Smooth muscle cell of the brain vasculature (primary cell): ENCODE measurements at places on chromosomes 16 and 17.

DNA sequence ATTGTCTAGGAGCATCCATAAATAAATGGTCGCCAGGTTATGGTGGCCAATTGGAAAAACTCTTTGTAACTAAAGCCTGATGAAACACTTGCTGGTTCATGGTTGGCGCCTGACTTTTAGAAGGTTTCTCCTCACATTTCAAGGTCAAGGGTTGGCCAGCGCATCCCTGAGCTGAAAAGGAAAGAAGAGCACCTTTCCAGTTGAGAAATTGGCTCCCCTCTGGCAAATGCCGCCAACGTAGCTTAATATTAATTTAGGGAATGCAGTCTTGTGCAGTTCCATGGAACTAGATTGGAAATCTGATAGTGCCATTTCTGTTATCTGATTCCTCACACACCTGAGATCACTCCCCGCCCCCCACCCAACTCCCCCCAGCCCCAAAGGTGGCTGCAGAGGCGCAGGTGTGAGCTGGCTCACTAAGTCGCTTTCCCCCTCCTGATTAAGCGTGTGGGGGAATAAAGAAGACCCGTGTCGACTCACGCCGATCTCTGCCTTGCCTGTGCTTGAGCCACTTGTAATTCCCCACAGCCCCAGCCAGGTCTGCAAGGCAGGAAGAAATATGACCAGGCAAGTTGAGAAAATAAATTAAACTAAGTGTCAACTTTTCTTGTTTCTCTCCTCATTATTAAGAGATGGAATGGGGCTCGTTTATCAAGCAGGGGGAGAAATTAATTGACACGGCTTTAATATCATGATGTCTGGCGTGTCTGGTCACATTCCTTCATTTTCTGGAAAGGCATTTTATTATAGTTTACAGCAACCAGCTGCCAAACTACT, 157.7 kb downstream of the CCDC182 start:
- DNase-seq, result no peak

- no peak for DNase-seq
These were observed 7.2 kb downstream of the CTF1 start for GRCh38 chr16:30903596-30903995.

GRCh38 chr16:46555951-46556350, 65.2 kb downstream of the SHCBP1 start:
- no peak for DNase-seq

DNA sequence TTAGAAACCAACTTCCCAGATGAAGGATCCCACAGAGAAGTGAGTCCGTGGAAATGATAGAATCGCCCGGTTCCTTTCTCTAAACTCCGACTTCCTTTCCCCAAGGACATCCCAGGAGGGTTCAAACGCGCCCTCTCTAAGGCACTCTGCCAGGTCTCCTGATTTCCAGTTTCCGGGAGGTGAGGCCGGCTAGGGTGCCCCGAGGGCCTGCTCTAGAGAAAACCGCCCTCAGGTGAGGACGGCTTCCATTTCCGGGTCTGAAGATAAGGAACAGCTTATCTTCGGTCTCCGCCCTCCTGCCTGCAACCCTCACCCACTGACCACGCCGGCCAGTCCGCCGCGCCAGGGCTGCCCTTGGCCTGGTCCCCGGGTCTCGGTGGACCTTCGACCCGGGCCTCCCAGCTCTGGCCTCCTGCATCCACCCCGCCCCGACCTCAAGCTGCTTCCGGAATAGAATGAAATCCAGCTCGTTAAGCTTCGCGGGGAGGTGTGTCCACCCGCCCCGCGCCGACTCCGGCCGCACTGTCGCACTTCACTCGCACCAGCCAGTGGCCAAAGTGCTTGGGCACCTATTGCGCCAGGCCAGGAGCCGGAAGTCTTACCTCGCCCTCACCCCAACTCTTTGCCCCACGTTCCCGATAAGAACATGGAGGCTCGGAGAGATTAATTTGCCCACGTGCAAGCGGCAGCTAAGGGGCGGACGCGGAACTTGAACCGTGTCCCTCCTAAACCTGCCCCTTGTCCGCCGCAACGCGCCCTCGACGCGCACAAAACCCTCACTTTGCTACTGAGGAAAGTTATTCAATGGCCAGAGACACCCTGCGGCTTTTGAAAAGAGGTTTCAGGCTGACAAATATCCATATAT, 836 bp upstream of the MMP15 start:
- DNase-seq, result no peak

DNA sequence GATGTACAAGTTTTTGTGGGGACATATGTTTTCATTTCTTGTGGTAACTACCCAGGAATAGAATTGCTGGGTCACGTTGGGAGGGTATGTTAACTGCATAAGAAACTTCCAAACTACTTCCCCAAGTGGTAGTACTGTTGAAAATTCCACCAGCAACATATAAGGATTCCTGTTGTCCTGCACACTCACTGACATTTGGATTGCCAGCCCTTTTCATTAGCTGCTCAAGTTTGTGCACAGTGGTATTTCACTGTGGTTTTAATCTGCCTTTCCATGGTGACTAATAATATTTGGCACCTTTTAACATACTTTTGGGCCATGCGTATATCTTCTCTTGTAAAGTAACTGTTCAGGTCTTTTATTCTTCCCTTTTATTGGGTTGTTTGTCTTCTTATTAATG, 103.3 kb downstream of the GNAO1 start:
- DNase-seq, result no peak

DNA sequence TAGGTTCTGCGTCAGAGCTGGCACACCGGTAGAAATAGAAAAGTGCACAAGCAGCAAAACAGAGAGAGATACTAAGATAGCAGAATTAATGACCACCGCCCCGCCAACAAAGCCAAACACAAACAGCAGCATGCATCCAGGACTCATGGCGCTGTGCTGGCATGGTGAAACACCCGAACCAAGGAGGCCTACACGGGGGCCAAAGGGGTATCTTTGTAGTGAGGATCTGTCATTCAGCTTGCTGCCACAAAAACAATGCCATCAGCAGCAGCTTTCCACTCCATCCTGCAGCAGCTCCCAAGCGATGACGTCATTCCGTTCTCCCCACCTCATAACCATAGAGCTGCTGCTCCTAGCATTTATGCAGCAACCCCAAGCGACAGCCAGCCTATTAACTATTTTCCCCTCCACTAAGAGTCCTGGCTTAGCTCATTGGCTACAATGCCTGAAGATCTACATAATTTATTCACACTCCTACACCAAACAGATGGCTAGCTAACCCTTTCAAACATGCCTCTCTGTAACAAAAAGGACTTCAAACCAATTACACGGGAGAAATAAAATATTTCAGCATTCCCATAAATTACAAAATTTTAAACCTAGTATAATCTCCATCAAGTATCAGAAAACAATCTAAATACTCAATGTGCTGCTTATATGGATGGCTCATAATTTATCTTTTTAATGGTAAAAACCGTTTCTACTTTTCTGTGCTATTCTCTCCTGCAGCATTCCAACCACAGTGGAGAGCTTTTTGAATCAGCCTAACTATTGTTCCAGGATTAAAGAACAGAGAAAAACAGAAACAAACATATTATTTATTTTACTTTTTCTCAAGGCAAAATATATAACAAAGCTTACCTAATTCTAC, 73.9 kb downstream of the SPAG9 start:
- peak; percentile 65 for DNase-seq

DNA sequence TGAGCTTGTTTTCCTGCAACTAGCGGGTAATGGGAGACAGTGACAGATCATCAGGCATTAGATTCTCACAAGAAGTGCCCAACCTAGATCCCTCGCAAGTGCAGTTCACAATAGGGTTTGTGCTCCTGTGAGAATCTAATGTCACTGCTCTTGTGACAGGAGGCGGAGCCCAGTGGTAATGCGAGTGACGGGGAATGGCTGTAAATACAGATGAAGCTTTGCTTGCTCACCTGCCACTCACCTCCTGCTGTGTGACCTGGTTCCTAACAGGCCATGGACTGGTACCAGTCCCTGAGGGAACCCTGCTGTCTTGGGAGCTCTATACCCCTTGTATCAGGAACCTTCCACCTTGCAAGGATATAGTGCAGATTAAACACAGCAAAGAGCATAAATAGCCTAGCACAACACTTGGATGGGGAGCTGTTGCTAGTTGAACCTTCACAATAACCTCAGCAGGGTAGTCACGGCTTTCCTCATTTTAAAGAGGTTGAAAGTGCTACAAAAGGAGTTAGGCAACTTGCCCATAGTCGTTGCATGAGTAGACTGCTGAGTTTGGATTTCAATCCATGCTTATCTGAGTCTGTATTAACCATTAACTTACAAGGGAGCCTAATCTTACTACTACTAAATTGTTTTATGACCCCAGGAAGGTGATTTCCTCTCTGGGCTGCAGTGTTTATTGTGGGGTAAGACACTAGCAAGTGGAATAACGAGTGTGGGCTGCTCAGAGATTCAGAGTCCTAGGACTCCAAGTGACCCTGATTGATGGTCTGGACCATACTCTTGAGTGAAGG, 156.6 kb upstream of the ZFHX3 start:
- DNase-seq, result no peak

DNA sequence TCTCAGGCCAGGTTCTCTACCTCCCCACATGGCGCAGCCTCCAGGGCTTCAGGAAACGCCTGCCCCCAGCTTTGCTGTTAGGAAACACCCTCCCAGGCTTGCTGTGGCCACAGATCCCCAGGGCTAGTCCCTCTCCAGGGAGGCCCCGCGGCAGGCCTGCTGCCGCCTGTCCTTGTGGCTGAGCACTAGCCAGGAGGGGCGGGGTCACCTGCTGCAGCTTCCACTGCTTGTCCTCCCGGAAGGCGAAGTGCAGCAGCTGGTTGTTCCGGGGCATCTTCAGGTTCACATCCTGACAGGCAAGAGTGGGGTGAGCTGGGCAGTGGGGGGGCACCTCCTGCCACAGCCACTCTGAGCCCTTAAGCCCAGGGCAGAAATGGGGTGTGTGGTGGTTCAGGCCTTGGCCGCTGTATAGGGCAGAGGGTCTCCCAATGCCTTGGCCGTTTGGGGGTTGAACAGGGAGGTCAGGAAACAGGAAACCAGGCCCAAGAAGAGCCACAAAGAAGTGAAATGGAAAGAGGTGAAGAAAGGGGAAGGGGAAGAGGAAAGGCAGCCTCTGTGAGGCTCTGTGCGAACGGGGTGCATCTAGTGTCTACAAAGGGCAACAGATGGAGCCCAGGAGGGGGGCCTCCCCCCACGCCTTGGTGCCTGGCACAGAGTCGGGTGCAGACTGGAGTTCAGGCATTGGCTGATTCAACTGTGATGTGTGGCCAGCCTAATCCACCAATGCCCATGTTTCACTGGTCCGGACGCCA, 2.0 kb downstream of the ROGDI start:
- DNase-seq, result no peak

DNA sequence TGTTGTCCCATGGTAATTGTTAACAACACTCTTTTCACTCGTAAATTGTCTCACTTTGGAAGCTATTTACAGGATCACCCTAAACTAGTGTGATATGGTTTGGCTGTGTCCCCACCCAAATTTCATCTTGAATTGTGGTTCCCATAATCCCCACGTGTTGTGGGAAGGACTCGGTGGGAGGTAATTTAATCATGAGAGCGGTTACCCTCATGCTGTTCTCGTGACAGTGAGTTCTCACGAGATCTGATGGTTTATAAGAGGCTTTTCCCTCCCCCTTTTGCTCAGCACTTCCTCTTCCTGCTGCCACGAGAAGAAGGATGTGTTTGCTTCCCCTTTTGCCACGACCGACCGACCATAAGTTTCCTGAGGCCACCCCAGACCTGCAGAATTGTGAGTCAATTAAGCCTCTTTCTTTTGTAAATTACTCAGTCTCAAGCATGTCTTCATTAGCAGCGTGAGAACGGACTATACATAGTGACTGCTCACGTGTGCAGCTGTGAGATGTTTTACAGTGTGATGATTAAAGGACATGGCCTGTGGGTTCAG, 34.4 kb downstream of the DNAH3 start:
- DNase-seq, result no peak

- DNase-seq, result no peak
These were observed 2.4 kb downstream of the MEAK7 start for GRCh38 chr16:84502075-84502474.

DNA sequence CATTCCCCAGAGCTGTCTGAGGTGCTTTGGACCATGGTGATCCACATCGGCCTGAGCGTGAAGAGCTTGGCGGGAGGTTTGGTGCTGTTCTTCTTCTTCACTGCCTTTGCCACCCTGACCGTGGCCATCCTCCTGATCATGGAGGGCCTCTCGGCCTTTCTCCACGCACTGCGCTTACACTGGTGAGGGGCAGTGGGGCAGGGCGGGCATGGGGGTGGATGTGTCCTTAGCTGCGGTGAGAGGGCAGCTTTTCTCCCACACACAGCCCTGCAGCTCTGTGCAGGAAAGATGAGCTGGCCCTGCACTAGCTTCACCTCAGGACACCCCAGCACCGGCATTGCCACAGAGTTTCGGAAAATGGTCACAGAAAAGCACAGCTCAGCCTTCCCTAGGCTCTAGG, 21.8 kb upstream of the NAGLU start:
- no peak for DNase-seq

DNA sequence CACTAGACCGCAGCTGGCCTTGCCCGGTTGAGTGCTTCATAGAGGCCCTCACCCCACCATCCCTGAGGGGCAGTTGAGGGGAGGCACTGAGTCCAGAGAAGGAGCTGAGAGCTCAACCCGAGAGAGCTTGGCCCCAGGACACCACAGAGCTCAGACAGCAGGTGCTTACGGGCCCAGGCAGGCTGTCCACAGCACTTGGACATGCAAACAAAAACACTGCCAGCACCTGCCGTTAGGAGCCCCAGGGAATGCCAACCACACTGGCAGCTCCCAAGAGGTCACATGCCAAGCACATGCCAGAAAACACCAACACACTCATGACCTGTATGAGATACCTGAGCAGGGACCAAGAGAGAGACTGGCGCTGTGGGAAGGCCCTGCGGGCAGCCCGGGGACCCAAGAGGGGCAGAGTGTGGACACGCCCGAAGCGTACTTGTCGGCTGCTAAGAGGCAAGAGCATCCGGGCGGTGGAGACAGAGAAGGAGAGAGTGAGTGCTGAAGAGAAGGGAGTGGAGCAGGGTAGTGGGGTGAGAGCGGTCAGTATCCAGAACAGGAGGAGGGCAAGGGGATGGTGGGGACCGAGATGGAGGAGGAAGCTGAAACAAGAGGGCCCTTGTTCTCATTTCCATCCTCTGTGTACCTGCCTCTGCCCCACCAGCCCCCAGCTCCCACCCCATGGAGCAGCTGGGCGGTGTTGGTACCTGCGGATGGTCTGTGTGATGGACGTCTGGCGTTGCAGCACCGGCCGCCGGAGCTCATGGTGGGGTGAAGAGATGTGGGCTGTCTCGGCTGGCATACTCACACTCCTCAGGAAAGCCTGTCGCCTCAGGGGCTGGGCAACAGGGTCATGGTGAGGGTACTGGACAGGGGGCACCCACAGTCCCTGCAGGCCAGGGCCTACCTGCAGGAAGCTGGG, 8.2 kb downstream of the RHBDF1 start:
- no peak for DNase-seq
